Activated T-cell treated with anti-CD3 and anti-CD28 coated beads, Interleukin-2, amount 50 U/mL, for 4 hours (primary cell): ENCODE measurements at places on chromosomes 1 and 21. TPM values are rescaled to one million over a fixed set of nuclear protein-coding genes. Genes with fewer than 3 reads are reported as not detected.

DNA sequence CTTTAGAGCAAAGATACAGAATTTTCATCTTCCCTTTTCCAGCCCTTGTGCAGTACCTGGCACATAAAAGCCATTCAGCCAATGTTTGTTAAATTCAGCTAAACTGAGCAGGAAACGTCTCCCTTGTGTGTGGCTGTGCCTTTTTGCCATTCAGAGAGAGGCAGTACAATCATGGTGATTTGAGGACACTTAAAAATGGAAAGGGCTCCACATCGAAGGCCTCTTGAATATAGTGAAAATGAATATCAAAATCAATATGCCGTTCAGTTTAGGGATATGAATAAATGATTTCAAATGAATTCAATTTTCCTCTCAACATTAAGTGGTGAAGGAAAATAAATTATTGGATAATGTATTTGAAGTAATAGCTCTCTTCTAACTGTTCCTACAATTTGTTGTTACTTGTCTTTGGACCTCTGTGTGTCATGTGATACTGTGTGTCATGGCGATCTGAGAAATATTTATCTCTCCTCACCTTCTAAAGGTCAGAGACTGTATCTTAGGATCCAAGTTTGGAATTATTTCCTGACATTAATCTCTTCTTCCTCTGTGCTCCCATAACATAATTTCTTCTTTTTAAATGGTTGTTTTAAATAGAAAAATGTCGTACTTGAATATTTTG is 355.6 kb upstream of the ST6GALNAC5 start:
- no peak for DNase-seq

- DNase-seq = no peak
Measured at GRCh38 chr1:21623410-21623961, 45.7 kb downstream of the RAP1GAP start.

Gene KRTAP10-5
- not detected for total RNA-seq

Gene TNNI3K
- total RNA-seq = not detected
